Type B pancreatic cell (in vitro differentiated cells): ENCODE measurements at places on chromosomes 5 and 9.
A peak's percentile ranks its signal among the peaks of the same experiment; 100 is the strongest.

- no peak for DNase-seq
- H3K4me3 ChIP-seq = peak overlapping the region; percentile 94
- peaks cover 20% of the 10 kb centered on the region for H3K4me1 ChIP-seq
- peaks cover 12% of the 10 kb centered on the region for H3K27me3 ChIP-seq
- no peaks in the 10 kb centered on the region for H3K36me3 ChIP-seq
These were observed 745 bp downstream of the GADD45G start for GRCh38 chr9:89605465-89606048.

GRCh38 chr5:160629003-160629402 is 207.3 kb downstream of the PTTG1 start:
- H3K27ac ChIP-seq = no peak overlapping the region
- H3K4me3 ChIP-seq = no peak overlapping the region
- H3K27me3 ChIP-seq = peaks cover 14% of the 10 kb centered on the region
- H3K4me1 ChIP-seq = no peaks in the 10 kb centered on the region
- no peaks in the 10 kb centered on the region for H3K36me3 ChIP-seq

GRCh38 chr9:34034698-34035065 is 14.0 kb downstream of the UBAP2 start:
- H3K4me3 ChIP-seq = peak overlapping the region; percentile 21
- peaks cover 24% of the 10 kb centered on the region for H3K36me3 ChIP-seq
- peaks cover 17% of the 10 kb centered on the region for H3K4me1 ChIP-seq
- H3K27ac ChIP-seq = no peak overlapping the region

DNA sequence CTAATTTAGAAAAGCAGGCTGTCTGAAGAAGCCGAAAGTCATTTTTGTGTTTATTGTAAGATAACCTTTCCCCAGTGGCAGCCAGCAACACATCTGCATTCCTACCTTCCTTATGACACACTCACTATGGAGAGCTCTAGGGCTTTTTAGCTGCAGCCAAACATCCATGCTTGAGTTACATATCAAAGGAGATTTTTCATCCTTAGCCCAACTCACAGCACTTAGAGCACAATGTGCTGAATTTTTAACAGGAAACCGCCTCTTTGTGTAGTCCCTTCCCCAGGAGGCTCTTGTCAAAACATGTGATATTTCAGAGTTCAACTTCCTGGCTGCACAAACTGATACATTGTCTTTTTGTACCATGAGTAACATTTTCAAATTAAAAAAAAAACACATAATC is 379.2 kb downstream of the CTNND2 start:
- H3K27ac ChIP-seq = peak overlapping the region; percentile 13
- no peaks in the 10 kb centered on the region for H3K27me3 ChIP-seq
- no peaks in the 10 kb centered on the region for H3K36me3 ChIP-seq
- DNase-seq = no peak

GRCh38 chr5:7784683-7785380 is 66.1 kb downstream of the CFAP90 start:
- H3K27me3 ChIP-seq = peaks cover 10% of the 10 kb centered on the region
- H3K27ac ChIP-seq = no peak overlapping the region
- DNase-seq = no peak
- no peak overlapping the region for H3K4me3 ChIP-seq

DNA sequence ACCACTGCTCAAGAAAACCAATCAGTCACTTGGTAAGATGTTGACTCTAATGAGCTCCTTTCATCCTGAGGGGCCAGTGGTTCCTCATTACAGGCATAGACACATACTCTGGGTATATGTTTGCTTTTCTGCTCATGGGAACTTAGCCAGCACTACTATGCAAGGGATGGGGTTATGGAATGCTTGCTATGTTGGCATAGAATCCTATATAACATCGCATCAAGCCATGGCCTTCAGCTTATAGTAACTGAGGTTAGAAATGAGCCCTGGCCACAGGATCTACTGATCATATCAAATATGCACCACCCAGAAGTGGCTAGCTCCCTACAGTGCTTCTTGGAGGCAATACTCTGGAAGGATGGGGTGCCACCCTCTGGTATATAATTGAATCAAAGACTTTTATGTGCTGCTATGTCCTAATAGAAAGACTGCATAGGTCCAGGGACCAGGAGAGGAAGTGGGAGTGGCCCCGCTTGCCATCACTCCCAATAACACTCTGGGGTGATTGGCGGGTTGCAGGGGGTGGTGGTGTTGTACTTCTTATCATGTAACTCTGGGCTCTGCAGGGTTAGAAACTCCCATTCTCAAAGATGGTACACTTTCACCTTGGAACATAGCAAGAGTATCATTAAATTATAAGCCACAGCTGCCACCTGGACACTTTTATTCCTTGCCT is 70.3 kb downstream of the ZNF366 start:
- no peaks in the 10 kb centered on the region for H3K27me3 ChIP-seq
- no peak overlapping the region for H3K4me3 ChIP-seq
- no peaks in the 10 kb centered on the region for H3K36me3 ChIP-seq
- H3K27ac ChIP-seq = no peak overlapping the region
- H3K4me1 ChIP-seq = peaks cover 19% of the 10 kb centered on the region

DNA sequence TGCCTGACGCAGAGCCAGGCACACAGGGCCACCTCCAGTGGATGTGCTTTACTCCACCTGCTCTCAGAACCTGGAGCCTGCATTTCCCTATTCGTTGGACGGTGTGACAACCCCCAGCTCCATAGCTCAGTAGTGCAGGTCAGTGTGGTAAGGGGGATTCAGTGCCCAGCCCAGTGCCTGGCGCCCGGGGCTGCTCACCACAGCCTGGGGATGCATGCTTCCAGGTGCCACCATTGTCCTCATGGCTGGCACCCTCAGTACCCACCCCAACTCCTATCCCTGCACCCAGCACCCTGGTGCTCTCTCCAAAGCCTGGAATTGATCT is 32.8 kb upstream of the ADAMTS2 start:
- no peak overlapping the region for H3K27ac ChIP-seq
- H3K4me3 ChIP-seq = no peak overlapping the region
- DNase-seq = peak; percentile 39

DNA sequence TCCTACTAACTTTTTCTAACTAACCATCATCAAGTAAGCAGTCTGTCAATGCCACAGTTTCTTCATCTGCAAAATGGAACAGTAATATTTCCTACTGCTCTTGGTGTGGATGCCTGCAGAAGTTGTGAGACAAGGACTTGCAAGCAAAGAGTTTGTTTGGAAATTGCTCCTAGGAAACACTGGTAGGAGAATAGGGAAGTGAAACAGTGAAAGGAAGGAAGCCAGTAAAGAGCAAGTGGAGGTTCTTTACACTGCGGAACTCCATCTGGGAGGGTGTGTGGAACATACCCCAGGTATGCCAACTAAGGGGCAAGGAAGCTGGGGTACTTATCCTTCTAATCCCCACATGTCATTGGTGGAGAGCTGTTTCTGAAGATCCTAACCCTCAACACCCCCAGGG is 119.9 kb downstream of the FOXD1 start:
- DNase-seq = no peak
- H3K4me1 ChIP-seq = no peaks in the 10 kb centered on the region
- H3K36me3 ChIP-seq = no peaks in the 10 kb centered on the region
- no peak overlapping the region for H3K4me3 ChIP-seq

DNA sequence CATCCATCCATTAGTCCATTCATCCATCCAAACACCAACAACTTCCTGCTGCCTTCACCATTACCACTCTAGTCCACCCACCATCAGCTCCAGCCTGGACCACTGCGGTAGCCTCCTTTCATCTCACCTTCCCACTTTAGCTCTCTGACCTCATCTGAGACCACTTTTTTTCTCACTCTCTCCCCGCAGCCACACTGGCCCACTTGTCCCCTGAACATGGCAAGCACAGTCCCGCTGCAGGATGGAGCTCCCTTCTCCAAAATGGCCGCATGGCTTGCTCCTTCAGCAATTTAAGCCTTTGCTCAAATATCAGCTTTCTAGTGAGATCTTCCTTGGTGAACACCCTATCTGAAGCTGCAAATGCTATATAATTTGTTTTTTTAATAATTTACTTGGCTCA is 11.1 kb downstream of the CSF1R start:
- no peak overlapping the region for H3K4me3 ChIP-seq
- no peak overlapping the region for H3K27ac ChIP-seq
- H3K36me3 ChIP-seq = no peaks in the 10 kb centered on the region
- H3K4me1 ChIP-seq = peaks cover 13% of the 10 kb centered on the region
- DNase-seq = peak; percentile 40

DNA sequence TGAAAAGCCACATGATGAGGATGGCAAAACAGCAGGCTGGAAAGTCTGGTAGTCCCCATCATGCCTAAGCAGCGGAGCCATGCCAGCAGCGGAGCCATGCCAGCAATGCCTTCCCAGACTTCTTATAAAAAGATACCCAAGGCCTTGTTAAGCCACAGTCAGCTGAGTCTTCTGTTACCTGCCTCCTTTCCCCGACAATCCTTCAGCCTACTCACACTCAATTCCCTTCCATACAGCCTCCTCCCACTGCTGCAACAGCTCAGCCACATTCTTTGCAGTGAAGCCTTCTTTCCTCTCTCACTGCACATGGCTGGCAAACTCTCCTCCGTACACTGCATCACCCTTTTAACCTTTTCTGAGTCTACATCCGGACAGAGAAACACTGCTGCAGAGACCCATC is 114.9 kb downstream of the AUH start:
- H3K36me3 ChIP-seq = no peaks in the 10 kb centered on the region
- no peak for DNase-seq
- H3K27me3 ChIP-seq = no peaks in the 10 kb centered on the region
- no peak overlapping the region for H3K4me3 ChIP-seq

GRCh38 chr5:179869101-179869500 is 10.5 kb upstream of the MRNIP start:
- no peak overlapping the region for H3K27ac ChIP-seq
- peaks cover 7% of the 10 kb centered on the region for H3K36me3 ChIP-seq
- H3K4me1 ChIP-seq = peaks cover 4% of the 10 kb centered on the region
- no peaks in the 10 kb centered on the region for H3K27me3 ChIP-seq
- no peak for DNase-seq
- H3K4me3 ChIP-seq = no peak overlapping the region

DNA sequence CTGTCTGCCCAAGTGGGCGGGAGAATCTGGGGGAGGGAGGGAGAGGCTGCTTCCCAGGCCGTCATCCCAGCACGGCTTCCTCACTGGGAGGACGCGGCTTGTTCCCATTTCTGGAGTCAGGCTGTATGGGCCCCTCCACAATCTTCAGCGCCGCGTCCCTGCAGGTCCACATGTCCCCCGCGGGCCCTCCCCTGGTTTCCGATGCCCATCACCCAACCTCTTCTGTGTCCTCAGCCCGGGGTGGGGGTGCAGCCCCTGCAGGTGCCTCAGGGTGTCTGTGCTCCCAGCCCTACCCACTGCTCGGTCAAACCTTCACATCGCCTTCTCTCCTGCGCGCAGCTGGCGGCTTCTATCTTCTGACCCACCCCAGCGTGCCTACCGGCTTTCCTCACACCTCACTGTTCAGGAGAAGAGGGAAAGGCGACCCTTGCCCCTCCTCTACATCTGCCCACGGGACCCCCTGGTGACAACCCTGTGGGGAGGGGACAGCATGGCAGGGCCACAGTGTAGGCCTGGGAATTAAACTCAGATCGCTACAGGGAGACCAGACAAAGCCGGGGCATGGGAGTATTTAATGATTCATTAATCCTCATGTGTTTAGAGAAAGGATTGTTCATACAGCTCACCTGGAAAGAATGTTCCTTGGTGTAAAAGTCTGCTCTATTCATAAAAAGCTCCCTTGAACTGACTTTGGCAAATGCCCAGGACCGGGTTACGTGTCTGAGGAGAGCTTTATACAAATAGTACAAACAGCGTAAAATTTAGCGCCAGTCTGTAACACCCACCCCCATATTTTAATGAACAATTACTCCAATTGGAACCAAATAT is 145.1 kb downstream of the IRX1 start:
- H3K4me1 ChIP-seq = peaks cover 9% of the 10 kb centered on the region
- no peaks in the 10 kb centered on the region for H3K36me3 ChIP-seq
- H3K27me3 ChIP-seq = peaks cover 19% of the 10 kb centered on the region
- H3K27ac ChIP-seq = no peak overlapping the region
- no peak overlapping the region for H3K4me3 ChIP-seq

- H3K36me3 ChIP-seq = no peaks in the 10 kb centered on the region
- no peak for DNase-seq
- H3K4me1 ChIP-seq = peaks cover 11% of the 10 kb centered on the region
- H3K4me3 ChIP-seq = no peak overlapping the region
These were observed 105.7 kb downstream of the UGCG start for GRCh38 chr9:112002131-112002846.

DNA sequence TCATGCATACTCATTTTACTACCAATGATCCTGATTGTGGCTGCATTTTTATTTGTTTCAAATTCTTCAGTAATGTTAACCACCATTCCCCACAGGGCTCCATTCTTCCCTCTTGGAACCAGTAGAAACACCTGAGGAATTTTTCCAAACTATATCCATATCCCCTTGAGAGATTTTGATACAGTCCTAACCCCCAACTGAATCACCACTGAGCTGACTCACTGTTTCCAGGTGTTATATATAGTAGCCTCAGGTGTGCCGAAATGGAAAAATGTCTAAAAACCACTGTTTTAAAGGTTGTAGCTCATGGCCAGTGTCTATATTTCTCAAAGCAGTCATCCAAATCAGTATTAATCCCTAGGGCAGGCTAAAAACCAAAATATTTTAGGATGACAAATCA is 85.2 kb downstream of the MRPS27 start:
- no peak overlapping the region for H3K4me3 ChIP-seq
- peaks cover 26% of the 10 kb centered on the region for H3K36me3 ChIP-seq
- peak overlapping the region; percentile 80 for H3K27ac ChIP-seq
- H3K4me1 ChIP-seq = no peaks in the 10 kb centered on the region
- no peaks in the 10 kb centered on the region for H3K27me3 ChIP-seq
